Left kidney (tissue), 8 donors: ENCODE measurements at places on chromosomes 3 and 15. TPM values are rescaled to one million over a fixed set of nuclear protein-coding genes. Genes with fewer than 3 reads are reported as not detected.
A peak's percentile ranks its signal among the peaks of the same experiment; 100 is the strongest.

- DNase-seq, result no peak
Observed at GRCh38 chr3:156014489-156014888, 105.9 kb upstream of the KCNAB1 start.

The ZNF639 gene
- polyA plus RNA-seq, result 62.7 TPM

- DNase-seq, result no peak
Observed at GRCh38 chr3:122443090-122443489, 27.2 kb upstream of the WDR5B start.

GRCh38 chr15:100199711-100200286, 142.0 kb downstream of the ADAMTS17 start:
- no peak for DNase-seq

DNA sequence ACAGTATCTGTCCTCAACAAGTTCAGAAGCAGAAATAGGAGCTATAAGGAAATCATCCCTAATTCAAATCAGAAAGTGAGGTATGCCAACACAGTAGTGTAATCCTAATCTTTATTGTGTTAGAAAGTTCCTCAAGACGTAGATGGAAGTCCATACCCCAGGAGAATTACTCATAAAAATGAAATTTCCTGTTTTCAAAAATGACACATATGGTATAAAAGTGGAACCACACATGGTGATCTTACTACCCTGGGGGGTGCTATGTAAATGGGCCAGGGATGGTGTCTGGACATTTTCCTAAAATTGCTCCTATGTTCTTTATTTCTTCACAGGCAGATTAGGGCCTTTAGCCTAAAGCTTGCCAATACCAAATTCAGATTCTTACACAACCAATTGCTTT, 204.1 kb downstream of the ARRDC4 start:
- DNase-seq, result no peak

DNA sequence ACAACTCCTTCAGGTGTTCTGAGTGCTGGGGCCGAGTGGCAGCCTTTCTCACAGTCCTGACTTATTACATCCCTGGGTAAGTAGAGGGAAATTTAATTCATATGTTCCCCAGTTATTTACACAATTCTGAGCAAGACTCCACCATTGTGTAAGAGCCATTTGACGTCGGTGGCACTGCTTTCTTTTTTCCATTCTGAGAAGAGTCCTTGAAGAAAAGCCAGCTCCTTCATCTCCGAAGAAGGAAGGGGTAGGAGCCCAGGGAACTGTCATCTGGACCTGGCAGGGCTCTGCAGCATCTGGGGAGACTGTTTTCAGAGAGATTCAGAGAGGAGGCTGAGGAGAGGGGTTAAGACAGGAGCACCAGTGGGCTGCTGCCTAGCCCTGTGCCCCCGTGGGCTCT, 22.6 kb upstream of the MASP1 start:
- DNase-seq, result no peak

The ZNF35 gene
- polyA plus RNA-seq, result 14.0 TPM

DNA sequence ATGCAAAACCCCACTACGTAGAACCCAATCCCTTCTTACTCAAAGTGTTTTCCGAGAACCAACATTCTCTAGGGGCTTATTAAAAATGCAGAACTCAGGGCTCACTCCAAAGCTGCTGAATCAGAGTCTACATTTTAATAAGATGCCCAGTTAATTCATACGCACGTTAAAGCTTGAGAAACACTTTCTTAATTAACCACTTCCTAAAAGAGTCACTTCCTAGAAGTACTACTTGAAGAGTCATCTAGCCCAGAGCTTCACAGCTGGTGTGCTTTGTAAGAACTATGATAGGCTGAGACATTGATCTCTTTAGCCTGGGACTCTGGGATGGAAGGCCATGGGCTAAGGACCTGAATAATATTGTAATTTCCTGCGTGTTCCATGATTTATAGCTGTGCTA, 9.0 kb downstream of the COL6A5 start:
- no peak for DNase-seq

DNA sequence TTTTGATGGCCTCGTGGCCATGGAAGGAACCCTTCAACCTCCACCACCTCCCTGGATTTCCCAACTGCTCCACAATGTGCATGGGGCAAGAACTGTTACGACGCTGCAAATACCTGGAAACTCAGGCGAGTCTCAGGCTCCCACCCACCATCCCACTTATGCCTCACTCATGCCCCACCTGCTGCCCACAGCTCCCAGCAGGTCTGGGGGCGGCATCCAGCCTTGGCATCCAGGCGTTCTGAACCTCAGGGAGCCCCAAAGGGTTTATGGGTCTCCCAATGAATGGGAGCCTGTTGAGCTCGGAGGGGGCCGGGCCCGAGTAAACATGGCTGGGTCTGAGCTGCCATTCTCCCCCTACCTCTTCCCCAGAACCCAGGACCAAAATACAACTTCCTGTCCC, 2.0 kb upstream of the PTH1R start:
- DNase-seq, result no peak

- DNase-seq, result no peak
Observed at GRCh38 chr3:148187296-148187695, 510.4 kb upstream of the AGTR1 start.

DNA sequence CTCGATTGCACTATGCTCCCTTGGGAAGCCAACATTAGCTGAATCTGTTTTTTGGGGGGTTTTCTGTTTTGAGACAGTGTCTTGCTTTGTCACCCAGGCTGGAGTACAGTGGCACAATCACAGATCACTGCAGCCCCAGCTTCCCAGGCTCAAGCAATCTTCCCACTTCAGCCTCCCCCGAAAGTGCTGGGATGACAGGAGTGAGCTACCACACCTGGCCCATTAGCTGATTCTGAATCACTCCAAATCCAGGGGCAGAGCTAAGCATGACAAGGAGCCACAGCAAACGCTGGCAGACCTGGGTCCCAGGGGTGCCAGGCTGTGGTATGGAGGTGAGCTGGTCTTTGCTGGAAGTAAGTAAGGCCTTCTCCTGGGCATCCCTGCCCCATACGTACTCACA, 18.9 kb downstream of the POC1A start:
- DNase-seq, result no peak

The GOLGA6L7 gene
- polyA plus RNA-seq, result 1.1 TPM

The ROBO2 gene
- 106 TPM for polyA plus RNA-seq

- peak; percentile 93 for DNase-seq
Observed at GRCh38 chr15:69058830-69059556, 44.5 kb downstream of the NOX5 start.

- no peak for DNase-seq
Observed at GRCh38 chr3:126525853-126526667, 2.1 kb downstream of the CHST13 start.

The GJD2 gene
- not detected for polyA plus RNA-seq

The GOLGA6A gene
- 0.27 TPM for polyA plus RNA-seq

The HERC2 gene
- polyA plus RNA-seq, result 66.0 TPM

- DNase-seq, result no peak
Observed at GRCh38 chr15:96187341-96188305, 142.9 kb upstream of the NR2F2 start.

- no peak for DNase-seq
Observed at GRCh38 chr3:161957467-161957866, 460.9 kb downstream of the OTOL1 start.

- no peak for DNase-seq
Observed at GRCh38 chr3:16372362-16373292, 107.6 kb downstream of the OXNAD1 start.

DNA sequence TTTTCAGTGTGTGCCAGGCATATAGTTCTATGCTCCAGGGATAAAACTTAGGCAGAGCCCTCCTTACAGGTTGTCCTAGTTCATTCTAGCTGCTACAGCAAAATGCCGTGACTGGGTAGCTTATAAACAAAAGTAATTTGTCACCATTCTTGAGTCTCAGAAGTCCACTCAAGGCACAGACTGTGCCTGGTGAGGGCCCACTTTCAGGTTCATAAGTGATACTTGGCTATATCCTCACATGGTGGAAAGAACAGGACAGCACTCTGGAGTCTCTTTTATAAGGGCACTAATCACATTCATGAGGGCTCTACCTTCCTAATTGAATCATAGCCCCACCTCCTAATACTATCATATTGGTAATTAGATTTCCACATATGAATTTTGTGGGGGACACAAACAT, 80.1 kb downstream of the SPRED1 start:
- no peak for DNase-seq

- no peak for DNase-seq
Observed at GRCh38 chr3:31876331-31876730, 104.7 kb downstream of the OSBPL10 start.

DNA sequence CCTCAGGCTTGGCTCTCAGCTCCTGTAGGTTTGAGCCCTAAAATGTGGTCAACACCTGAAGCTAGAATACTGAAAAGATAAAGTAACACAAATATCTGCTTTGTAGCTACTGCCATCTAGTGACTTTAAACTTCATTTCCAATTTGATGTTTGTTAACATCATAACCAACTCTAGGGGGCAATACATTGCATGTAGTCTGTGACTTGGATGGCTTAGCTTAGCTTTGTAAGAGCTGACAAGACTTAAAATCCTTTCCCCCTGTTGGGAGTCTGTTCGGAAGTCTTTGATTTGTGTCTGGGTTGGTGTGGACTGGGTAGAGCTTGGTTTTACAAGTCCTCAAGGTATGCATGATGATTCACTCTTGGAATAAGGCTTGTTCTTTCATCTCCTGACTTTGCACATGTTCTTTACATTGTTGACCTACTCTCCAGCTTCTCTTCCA, 51.7 kb downstream of the SCN11A start:
- peak; percentile 70 for DNase-seq

DNA sequence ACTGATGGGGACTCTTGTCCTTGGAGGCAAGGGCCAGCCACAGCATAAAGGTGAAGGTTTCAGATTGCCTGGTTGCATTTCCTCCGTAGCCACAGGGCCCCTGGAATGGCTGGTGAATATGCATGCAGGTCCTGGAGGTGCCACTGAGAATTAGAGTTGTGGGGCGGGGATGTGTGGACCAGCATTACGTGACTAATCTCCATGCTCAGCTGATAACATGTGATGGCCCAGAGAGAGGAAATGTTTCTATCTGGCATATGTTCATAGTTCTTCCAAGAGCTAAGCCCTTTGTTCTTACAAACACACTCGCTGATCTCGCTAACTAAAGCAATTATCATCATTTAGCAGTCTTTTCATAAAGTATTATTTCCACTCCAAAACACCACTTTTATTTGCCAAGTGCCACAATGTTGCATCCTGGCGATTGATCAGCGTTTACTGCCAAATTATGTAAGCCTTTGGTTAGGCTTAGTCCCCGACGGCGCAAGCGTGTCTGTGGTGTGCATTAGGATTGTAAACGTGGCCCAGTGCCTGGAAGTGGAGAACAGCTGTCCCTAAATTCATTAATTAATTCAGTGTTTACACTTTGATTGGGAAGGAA, 55.9 kb downstream of the CGNL1 start:
- no peak for DNase-seq

DNA sequence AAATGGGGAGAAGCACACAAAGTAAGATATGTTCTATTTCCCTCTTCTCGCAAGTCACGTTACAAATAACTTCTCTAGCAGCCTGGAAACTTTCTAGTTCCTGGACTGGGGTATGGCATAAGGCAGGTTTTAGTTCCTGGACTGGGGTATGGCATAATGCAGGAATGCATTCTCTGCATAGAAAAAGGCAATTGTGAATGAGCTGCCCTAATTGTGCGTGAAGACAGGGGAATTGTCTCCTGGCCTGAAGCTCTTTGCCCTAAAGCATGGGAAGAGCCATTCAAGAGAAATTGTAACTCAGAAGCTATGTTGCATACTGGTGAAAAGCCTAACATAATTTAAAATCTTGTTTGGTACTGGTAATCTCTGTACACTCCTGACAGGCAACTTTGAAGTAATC, 54.3 kb upstream of the CBLB start:
- no peak for DNase-seq

DNA sequence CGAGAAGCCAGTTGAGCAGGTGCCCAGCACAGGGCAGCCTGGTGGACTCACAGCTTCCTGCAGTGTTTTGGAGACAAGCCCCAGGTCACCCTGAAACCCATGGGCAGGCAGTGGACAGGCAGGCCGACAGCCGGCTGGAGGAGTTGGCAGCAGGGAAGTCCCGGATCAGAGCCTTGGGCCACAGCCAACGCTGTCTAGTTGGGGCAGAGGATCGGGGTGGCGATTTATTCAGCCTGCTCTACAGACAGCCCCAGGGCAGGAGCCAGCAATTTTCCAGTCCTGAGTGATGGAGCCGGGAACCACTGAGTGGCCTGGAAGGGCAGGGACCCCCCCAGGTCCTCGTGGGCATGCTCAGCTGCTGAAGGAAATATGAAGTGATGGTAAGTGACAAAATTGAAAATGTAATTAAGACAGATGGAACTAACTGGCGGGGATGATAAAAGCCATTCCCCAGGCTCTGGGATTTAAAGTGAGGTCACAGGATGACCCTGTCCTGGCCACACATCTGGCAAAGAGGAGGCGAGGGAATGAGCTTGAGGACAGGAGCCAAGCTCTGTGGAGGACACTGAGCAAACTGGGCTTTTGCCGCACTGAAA, 34.4 kb upstream of the TBC1D21 start:
- no peak for DNase-seq

The PROS1 gene
- polyA plus RNA-seq, result 45.9 TPM

GRCh38 chr3:67388738-67389137, 265.7 kb downstream of the SUCLG2 start:
- no peak for DNase-seq

The LYZL4 gene
- polyA plus RNA-seq, result not detected

DNA sequence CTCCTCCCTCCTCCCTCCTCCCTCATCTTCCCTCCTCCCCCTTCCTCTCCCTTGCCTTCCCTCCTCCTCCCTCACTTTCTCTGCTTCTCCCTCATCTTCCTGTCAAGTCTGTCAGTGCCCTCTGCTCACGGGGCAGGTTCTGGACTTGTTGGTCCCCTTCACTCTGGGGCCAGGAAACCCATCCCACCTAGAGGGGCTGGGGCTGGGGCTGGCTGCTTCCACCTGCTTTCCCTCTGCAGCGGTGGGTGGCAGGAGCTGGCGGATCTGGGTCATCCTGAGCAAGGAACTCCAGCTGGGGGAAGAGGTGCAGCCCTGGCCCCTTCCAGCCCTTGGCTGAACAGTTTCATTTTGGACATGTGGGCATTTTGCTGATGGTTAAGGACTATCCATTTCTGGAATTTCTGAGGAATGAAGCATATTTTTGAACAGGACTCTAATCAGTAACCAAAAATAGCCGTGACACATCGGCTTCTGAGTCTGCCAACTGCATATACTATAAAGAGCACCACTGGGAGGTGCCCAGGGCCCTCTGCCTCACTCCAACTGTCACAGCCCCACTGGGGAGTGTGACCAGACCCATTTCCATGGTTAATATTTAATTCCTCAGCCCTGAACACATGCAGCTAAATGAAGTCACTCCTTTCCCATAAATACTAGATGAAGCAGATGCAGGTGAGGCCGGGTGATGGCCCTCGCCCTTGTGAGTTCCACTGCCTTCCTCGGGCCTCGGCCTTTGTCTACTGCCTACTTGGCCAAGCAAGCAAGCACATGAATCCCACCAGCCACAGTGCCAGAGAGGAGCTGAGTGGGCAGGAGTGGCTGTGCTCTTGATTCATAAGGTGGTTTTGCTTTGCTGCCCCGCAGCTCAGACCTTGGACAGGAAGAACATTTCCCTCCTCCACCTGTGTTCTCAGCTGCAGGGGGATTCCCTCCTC, 39.8 kb downstream of the CHDH start:
- peak; percentile 44 for DNase-seq

The CCR8 gene
- not detected for polyA plus RNA-seq
